Stimulated activated CD4-positive, alpha-beta T cell treated with anti-CD3 and anti-CD28 coated beads, Interleukin-15, amount 100 ng/mL, for 48 hours (primary cell): ENCODE measurements at places on chromosomes 16 and 17.
A peak's percentile ranks its signal among the peaks of the same experiment; 100 is the strongest.

DNA sequence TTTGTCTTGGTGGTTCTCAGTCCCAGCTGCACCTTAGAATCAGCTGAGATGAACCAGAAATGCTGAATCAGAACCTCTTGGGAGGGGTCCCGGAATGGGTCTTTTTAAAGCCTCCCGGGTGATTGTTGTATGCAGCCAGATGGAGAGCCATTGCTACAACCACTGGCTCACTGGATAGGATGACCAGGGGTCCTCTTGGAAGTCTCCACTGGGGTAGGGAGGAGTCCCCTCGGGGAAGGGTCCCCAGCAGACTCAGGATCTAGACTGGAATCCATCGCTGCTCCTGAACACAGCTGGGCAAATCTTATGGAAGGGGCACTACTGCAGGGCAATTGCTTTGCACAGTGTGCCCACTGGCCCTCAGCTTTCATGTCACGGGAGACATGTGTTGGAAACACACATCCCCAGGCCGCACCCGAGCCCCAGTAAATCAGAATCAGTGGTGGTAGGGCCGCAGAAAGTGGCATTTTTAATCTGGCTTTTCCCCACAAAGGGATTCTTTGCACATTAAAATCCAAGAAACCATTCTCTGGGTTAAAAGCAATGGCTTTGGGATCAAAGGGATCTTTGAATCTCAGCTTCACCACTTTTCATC, 117.3 kb downstream of the IRX5 start:
- DNase-seq = no peak

DNA sequence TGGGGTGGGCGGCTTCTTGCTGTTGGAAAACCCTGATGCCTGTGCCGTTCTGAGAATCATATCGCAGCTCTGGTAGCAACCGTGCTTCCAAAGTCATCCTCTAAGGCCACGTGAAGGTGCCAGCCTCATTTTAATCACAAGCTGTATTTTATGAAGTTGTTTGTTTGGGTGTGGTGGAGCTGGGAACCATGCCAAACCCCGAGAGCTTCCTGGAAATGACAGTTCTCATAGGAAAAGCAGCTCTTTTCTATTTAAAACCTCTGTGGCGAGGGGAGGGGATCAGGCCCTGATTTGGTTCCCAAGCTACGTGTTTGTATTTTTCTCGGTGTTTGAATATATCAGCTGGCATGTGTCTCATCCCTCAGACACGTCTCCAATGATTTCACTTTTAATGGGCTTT, 21.7 kb downstream of the KNOP1 start:
- no peak for DNase-seq

GRCh38 chr16:75048530-75048929, 49.7 kb downstream of the ZNRF1 start:
- DNase-seq = no peak

- DNase-seq = peak; percentile 95
These were observed at the start of gene TEDC2 for GRCh38 chr16:2459647-2460390. TSS of gene TEDC2 (plus strand) at chr16:2460109. CDS start at chr16:2460145, 36 bp downstream.

DNA sequence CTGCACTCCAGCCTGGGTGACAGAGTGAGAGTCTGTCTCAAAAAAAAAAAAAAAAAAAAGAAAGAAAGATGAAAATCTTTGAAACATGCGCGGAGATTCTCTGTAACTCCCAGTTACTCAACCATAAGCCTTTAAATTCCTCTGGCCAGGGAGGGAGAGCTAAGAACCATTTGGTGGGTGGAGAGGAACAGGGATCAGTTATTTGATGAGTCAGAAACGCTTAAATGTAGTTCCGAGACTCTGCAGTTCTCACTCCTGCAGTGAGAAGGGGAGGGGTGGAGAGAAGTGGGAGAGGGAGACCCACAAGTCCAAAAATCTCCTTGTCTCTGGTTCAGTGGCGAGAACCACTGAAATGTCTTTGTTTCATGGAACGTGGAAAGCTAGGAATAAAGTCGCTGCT, 266.7 kb downstream of the SOX9 start:
- DNase-seq = no peak

DNA sequence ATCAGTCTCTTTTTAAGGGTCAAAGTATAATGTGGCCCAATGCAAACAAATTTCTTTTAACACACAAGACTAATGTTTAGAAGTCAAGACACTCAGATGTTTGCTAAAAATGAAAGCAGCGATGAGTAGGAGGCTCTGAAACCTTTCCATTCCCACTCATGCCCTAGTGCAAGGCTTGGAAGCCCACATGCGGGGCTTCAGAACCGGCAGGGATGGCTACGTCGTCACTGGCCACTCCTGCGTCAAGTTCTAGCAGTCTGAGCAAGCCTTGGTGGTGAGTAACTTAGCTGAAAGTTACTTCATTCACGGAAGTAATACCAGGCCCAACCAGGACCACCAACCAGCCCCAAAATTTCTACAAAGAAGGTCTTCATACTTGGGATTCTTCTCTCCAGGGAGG, 14.8 kb upstream of the TMED6 start:
- no peak for DNase-seq

GRCh38 chr16:12054868-12055267, 78.3 kb downstream of the SNX29 start:
- DNase-seq = no peak

DNA sequence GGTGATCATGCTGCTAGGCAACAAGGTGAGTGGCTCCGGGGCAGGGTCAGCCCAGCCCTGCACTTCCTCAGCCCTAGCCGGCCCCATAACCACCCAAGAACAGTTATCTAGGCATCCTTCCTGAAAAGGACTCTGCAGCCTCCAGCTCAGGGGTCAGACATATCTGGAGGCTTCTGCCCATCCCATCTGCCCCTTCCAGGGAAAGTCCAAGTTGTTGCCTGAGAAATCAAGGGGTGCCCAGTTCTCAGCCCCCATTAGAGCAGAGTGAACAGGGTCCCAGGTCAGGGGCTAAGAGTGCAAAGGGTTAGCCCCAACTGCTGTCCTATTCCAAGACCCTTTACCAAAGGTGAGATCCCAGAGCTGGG, 4.1 kb upstream of the NHERF1 start:
- no peak for DNase-seq

DNA sequence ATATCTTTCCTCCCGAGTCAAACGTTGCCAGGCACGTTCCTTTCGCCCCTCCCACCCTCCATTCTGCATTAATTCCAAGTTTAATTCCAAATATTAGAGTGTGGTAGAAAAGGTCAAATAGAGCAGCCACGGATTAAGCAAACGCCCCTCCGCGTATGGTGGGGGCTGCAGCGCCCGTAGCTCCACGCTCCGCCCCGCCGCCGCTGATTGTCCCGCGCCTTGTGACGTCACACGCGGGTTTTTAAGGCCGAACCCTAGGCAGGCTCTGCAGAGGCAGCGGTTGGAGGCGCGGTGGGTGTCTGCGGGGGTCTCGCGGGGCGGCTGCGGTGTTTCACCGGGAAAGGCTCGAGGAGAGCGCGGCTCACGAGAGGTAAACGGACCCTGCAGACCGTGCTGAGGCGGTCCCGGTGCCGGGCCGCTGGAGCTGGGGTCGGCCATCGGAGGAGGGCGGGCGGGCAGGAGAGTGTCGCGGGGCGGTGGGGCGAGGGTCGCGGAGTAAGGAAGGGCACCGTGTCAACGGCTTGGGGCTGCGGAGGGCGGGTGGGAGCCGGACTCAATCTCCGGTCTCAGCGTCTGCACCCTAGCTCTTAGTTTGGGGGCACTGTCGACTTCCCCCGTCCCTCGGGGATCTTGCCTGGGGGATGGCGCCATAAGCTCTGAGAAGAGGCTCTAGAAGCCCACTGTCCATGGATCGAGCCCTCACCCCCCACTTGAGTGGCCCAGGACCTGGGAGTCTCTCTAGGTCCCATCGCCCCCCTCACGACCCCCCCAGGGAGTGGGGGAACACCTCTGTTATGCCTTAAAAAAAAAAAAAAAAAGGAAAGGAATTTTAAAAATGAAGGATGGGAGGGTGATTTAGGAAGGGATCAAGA, at the start of gene ARL4D:
Gene ARL4D (plus strand): TSS at position 270 of the 872 bp plus-strand sequence. CDS start 740 bp downstream, outside the sequence.
- peak; percentile 48 for DNase-seq

GRCh38 chr16:85377388-85378144, 235.6 kb upstream of the GSE1 start:
- DNase-seq = no peak

GRCh38 chr17:49766918-49767530, 3.1 kb upstream of the FAM117A start:
- no peak for DNase-seq

- no peak for DNase-seq
These were observed 4.2 kb upstream of the KRTAP4-5 start for GRCh38 chr17:41153856-41154255.

DNA sequence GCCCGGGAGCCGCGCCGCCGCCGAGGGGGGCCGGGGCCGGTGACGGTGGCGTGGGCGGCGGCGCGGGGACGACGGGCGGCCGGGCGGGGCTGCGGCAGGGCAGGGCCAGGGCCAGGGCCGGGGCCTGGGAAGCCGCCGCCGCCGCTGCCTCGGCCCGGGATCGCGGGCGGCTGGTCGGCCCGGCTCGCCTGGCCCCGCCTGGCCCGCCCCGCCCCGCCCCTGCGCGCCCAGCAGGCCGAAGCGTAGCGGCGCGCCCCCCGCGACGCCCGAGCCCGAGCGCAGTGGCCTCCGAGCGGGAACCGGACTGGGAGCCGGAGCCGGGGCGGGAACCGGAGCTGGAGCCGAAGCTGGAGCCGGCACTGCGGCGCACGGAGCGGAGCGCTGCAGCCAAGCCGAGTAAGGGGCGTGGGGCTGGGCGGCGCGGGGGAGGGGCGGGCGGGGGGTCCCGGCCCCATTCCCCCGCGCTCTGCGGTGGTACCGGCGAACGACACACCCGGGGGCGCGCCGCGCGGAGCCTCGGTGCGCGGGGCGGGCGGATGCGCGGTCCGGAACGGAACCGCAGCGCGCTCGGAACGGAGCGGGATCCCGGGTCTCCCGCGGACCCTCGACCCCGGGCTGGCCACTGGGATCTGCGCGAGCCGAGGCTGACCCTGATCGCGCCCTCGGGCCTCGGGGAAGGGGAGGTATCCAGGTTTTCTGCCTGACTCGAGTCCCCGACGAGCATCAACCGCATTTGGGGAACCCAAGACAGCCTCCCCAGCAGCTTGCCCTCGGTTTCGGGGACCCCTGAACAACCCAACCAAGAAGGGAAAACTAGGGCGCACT, at the start of gene BEAN1:
Gene BEAN1 (plus strand): TSS at position 260 of the 825 bp plus-strand sequence. CDS start 10,382 bp downstream, outside the sequence.
- no peak for DNase-seq

DNA sequence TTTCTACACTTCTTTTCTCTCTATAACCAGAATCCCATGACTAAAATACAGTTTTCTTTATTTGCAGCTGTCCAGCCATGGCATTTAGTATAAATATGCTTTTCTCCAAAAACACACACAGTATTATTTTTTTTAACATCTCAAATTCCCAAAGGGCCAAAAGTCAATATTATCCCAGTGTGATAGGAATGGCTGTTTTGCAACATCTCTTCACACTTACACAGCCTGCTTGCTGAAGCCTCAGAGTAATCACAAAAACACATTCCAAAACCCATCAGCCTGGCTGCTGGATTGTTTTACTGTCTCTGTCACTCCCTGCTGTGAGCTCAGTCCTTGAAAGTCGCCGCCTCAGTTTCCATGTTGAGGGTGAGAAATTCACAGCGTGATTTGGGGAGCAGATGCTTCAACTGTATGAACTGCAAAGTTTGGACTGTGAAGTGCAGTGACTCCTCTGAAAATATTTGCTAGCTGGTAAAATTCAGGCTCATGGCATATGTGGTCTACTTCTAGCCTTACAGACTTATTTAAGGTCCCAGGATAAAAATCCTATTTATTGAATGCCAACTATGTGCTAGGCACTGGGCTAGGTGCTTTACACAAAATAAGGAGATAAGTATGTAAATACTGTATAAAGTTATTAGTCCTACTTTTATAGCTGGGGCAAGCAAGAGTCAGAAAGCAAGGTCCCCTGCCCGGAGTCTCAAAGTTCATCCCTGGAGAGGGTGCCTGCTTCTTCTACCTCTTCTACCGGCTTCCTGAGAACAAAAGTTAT, 116.5 kb downstream of the SOCS1 start:
- no peak for DNase-seq

DNA sequence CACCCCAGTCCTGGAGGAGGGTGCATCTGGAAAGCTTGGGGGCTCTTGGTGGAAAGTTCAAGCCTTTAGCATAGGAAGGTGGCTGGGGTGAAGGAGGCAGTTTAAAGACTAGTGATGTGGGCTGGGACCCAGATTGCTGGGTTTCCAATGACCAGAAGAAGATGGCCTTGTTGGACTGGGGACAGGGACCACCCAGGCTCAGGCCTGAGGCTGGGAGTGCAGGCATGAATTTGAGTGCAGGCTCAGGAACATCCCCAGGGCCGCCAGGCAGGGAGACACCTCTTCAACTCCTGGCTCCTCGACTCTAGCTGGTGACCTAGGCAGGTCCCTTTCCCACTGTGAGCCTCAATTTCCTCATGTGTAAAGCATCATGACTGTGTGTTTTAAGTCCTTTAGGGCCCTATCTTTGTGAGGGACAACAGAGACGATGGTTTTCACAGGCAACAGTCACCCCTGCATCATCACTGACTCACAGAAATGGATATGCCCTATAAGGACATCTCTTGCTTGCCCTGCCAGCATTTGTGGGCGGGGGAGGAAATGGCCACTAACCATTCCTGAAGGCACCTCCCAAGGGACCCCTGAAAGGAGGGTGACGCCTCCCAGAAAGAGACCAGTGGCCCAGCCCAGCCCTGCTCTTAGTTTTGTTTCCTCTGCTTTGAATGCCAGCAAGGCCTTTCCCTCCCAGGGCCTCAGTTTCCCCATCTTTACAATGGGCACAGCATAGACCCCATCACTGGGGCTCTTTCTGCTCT, 11.1 kb downstream of the NLRC5 start:
- DNase-seq = peak; percentile 67

DNA sequence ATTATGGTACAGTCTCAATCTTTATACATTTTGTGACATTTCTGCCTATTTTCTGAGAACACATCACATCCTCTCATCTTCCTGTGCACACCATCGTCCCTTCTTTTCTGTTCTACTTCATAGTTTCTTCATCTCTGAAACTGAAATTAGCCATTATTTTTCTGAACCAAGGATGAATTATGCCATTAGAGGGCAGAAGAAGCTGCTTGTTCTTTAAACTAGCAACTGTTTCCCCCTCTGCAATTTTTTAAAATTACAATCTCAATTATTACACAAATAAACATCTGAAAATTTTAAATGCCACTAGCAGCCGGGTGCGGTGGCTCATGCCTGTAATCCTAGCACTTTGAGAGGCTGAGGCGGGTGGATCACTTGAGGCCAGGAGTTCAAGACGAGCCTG, 41.3 kb downstream of the RBBP6 start:
- no peak for DNase-seq

- no peak for DNase-seq
These were observed 18.4 kb downstream of the TRAP1 start for GRCh38 chr16:3698941-3699340.

- no peak for DNase-seq
These were observed 380.3 kb downstream of the SNX29 start for GRCh38 chr16:12356632-12357340.

GRCh38 chr17:8946476-8946875, 19.0 kb downstream of the PIK3R5 start:
- no peak for DNase-seq

- no peak for DNase-seq
These were observed 4.0 kb downstream of the TMEM170A start for GRCh38 chr16:75460446-75460845.

DNA sequence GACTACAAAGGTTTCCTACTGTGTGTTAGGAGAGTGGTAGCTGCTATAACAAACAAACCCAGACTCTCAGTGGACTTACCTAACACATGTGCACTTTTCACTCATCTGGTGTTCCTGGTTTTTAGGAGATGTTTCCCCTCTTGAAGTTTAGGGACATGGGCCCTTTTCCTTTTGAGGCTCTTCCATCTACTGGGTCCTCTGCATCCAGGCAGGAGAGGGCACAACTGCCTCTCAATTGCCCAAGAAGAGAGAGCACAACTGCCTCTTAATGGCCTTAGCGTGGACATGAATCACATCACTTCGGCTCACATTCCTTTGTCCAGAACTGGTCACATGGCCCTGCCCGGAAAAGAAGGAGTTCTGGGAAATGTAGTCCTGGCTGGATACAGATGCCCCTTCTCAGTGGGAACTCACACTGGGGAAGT, 9.8 kb upstream of the TNRC6C start:
- no peak for DNase-seq
